ENCODE measurements at places on chromosomes 5 and 9. TPM values are rescaled to one million over a fixed set of nuclear protein-coding genes. Genes with fewer than 3 reads are reported as not detected.

PCDH12 gene
- 14.9 TPM for total RNA-seq

LHX2 gene
- not detected for total RNA-seq

AGXT2 gene
- not detected for total RNA-seq

AFF4 gene
- 68.6 TPM for total RNA-seq

UIMC1 gene
- total RNA-seq, result 39.1 TPM

CCL19 gene
- 2.4 TPM for total RNA-seq

ROPN1L gene
- total RNA-seq, result 11.5 TPM

SHOC1 gene
- total RNA-seq, result 0.15 TPM

DNAI1 gene
- total RNA-seq, result 13.5 TPM

GABRP gene
- 0.38 TPM for total RNA-seq

TRPM3 gene
- total RNA-seq, result 0.15 TPM

CEP72 gene
- total RNA-seq, result 10.6 TPM

GRCh38 chr9:98215821-98216220 lies 23.4 kb upstream of the CORO2A start:
- DNase-seq, result no peak

GRCh38 chr5:122773619-122774018 lies 1.3 kb upstream of the SNX2 start:
- DNase-seq, result no peak

GRCh38 chr5:107867266-107867665 lies 196.5 kb upstream of the EFNA5 start:
- DNase-seq, result no peak

DNA sequence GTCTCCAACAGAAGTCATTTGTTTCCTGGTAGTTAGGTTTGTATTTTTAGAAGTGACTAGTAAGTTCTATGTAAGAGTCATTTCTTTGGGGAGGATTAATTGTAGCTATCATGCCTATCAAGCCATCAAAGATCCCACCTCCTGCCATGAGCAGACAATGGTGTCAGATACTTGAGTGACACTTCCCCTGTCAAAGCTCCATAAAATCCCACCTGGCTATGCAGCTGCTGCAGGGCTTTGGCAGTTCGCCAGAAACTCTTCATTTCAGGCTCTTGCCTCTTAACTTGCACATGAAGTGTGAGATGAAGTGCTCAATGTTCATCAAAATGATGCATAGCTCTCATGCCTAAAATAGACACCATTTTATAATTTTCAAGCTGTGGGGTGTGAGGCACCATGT lies 312.1 kb downstream of the CDH12 start:
- DNase-seq, result no peak

GRCh38 chr5:91058575-91058974 lies 324.5 kb downstream of the ARRDC3 start:
- DNase-seq, result no peak

DNA sequence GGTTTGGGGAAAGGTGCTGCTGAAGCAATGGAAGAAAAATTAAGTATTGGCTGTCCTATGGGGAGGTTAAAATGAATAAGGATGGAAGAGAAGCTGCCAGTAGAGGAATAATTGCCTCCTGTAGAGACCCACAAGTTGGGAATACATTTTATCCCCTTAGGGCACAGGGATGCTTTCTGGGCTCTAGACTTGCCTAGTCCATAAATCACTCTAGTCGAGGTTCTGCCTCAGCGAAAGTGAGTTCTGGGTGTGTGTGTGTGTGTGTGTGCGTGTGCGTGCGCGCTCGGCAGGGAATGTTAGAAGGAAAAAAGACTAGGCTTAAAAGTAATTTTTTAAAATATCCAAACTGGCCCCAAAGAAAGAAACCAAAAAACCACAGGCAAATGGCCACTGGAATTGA lies 291.6 kb downstream of the DOCK8 start:
- no peak for DNase-seq

DNA sequence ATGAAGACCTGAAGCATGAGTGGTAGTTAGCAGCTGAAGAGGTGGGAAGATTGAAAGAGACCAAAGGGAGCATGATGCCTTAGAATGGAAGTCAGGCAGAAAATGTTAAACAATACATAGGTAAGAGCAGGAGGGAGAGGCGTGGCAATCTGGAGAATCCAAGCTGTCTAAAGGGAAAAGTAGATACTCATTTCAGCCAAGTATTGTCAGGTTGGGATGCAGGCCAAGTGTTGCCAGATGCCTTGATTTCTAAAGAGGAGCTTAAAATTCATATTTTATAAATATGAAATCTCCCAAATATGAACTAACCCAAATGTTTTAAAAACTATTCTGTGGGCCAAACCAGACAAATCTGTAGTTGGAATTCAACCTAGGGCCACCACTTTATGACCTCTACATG lies 4.2 kb downstream of the PAM start:
- no peak for DNase-seq

DNA sequence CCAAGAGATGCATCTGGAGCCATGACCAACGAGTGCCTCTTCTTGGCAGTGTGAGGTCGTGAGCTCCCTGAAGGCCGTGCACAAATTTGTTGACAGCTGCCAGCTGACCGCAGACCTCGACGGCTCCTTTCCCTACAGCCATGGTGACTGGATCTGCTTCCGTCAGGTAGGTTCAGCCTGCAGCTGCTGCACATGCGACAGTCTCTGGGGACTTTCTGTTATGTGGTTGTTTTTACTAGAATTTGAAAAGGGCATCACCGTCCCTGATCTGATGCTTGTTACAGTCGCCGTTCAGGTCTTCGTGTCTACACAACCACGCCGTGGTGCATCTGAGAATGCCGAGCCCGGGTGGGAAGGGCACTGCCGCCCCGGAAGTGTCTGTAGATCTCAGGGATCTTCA lies 36.5 kb upstream of the LRRC14B start:
- no peak for DNase-seq

DNA sequence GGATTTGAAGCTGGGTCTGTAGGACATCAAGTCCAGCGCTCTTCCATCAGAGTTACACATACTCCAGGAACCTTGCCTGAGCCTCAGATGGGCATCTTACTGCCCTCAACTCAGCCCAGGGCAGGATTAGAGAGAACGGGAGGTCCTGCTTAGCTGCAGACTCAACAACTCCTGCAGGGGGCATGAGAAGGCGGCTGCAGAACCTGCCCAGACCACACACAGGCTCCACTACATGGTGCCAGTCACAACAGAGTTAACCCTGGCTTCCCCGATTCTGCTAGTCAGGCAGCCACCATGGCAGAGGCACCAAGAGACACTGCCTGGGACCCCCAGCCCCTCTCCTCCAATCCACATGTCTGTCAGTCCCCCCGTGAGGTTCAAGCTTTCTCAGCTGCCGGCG lies 23.9 kb upstream of the CPLX2 start:
- DNase-seq, result no peak

DNA sequence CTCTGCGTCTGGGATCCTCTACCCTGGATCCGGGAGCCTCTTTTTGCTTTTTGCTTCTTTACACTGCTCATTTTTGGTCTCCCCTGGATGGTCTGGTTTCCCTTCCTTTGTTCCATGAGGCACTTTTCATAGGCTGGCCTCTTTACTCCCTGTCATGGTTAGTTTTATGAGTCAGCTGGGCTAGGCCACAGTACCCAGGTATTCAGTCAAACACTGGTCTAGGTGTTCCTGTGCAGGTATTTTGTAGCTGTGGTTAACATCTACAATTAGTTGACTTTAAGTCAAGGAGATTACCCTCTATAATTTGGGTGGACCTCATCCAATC lies 17.5 kb downstream of the ANKRD33B start:
- no peak for DNase-seq

GRCh38 chr5:17190242-17190778 lies 27.1 kb upstream of the BASP1 start:
- DNase-seq, result no peak

GRCh38 chr5:40799258-40799657 lies 1.1 kb upstream of the PRKAA1 start:
- DNase-seq, result no peak

DNA sequence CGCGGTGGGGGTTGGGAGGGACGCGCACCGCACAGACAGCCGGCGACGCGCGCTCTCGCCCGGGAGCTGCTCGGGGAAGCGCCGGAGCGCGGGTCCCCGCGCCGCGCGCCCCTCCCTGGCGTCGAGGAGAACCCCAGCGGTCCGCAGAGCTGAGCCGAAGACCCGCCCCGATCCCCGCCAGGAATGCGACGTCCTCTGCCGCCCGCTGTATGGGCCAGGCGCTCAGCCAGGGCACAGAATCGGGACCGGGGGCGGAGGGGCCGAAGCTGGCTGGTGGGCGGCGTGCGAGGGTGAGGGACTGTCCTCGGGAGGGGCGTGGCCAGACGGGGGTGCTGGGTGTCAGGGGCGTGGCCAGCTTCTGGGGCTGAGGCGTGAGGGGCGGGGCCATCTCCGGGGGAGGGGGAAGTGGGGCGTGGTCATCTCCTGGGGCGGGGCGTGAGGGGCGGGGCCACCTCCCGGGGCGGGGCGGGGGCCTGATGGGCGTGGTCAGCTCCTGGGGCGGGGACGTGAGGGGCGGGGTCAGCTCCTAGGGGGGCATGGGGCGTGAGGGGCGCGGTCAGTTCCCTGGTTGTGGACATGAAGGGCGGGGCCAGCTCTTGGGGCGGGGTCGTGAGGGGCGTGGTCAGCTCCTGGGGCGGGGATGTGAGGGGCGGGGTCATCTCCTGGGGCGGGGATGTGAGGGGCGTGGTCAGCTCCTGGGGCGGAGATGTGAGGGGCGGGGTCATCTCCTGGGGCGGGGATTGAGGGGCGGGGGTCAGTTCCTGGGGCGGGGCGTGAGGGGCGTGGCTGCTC lies 965 bp downstream of the PTGDS start:
- DNase-seq, result peak; percentile 81

DNA sequence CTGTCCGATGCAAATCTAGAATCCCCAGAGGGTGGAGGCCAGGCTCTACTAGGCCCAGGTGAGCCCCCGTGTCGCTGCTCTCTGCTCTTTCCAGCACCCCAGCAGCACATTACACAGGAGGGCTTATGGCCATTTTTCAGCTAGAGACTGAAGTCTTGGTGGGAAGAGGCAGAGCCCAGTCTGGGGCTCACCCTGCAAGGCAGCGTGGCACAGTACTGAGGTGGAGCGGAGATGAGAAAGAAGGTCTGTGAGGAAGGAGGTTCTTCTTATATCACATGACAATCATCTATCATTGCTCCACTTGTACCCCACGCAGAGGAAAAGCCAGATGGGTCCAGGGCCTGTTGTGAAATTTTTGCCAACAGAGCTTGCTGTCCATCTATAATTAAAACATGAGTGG lies 10.0 kb upstream of the KIF12 start:
- DNase-seq, result no peak

DNA sequence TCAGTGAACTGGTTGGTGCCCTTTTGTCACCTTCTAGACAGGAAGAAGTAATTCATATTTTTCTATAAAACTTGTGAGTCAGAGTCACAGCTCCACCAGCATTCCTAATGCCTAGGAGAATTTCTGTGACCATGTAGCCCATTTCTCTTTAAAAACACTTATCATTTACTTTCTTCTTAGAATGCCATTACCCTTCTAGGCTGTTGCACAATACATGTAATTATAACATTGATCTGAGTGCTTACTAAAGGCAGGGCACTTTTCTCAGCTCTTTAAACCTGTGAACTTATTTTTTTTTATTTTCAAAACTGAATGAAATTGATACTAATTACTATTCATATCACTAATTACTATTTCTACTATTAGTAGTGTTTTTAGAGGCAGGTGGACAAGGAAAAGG lies 373.7 kb downstream of the TLE4 start:
- no peak for DNase-seq

- DNase-seq, result no peak
Observed at GRCh38 chr5:93510626-93511380, 70.2 kb downstream of the NR2F1-AS1 start.

GRCh38 chr9:122949696-122950095 lies 8.9 kb downstream of the RABGAP1 start:
- DNase-seq, result no peak

GRCh38 chr5:67561151-67561932 lies 364.7 kb upstream of the CD180 start:
- DNase-seq, result no peak

- DNase-seq, result no peak
Observed at GRCh38 chr5:68423154-68423811, 207.7 kb downstream of the PIK3R1 start.

DNA sequence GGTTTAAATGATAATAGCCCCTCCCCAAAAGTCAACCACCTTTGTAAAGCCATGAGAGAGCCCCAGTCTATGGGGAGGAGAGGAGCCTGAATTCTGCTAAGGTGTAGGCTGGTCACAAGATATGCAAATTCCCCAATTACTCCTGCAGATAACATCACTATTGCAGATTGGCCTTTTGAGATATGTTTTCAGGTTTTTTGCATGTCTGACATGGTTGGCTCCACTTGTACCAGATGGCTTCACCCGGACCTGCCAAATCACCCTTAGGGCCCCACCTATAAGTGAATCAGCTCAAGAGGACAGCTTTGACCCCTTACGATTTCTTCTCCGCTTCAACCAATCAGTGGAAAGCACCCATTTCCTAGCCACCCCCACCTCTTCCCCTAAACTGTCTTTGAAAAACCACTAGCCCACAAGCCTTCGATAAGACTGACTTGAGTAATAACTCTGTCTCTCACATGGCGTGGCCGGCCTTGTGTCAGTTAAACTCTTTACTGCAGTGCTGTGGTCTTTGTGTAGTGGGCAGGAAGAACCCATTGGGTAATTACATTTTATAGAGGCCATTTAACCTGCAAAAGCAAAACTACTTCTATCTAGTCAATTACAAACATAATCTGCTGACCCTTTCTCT lies 69.7 kb downstream of the PRLR start:
- no peak for DNase-seq
